ENCODE measurements at places on chromosomes 6 and 20. TPM values are rescaled to one million over a fixed set of nuclear protein-coding genes. Genes with fewer than 3 reads are reported as not detected.

Gene NNAT
- 4.3 TPM for total RNA-seq

Gene DYNLT1
- 71.6 TPM for total RNA-seq

Gene RIMS1
- total RNA-seq: 4.0 TPM

Gene GINS1
- total RNA-seq: 65.4 TPM

Gene NMBR
- total RNA-seq: not detected

Gene PDE7B
- total RNA-seq: 0.07 TPM

Gene TXLNB
- total RNA-seq: 0.28 TPM

Gene SLC13A3
- 8.6 TPM for total RNA-seq

Gene ZNF322
- total RNA-seq: 43.3 TPM

Gene ISM1
- total RNA-seq: 0.39 TPM

Gene PLN
- total RNA-seq: not detected

GRCh38 chr20:29300579-29301551, 1956.6 kb upstream of the DEFB115 start:
- no peak overlapping the region for H3K4me3 ChIP-seq
- no peak overlapping the region for H3K27ac ChIP-seq
- H3K27me3 ChIP-seq: peaks cover 12% of the 10 kb centered on the region
- no peak for DNase-seq

GRCh38 chr6:87575423-87575822, 14.4 kb downstream of the RARS2 start:
- no peak overlapping the region for H3K4me3 ChIP-seq
- H3K4me1 ChIP-seq: peaks cover 20% of the 10 kb centered on the region
- DNase-seq: no peak
- no peaks in the 10 kb centered on the region for H3K36me3 ChIP-seq
- no peaks in the 10 kb centered on the region for H3K27me3 ChIP-seq
- no peak overlapping the region for H3K27ac ChIP-seq

- H3K36me3 ChIP-seq: no peaks in the 10 kb centered on the region
- no peaks in the 10 kb centered on the region for H3K4me1 ChIP-seq
- H3K27me3 ChIP-seq: no peaks in the 10 kb centered on the region
- DNase-seq: no peak
These were observed 13.0 kb downstream of the PIM1 start for GRCh38 chr6:37182736-37183590.

DNA sequence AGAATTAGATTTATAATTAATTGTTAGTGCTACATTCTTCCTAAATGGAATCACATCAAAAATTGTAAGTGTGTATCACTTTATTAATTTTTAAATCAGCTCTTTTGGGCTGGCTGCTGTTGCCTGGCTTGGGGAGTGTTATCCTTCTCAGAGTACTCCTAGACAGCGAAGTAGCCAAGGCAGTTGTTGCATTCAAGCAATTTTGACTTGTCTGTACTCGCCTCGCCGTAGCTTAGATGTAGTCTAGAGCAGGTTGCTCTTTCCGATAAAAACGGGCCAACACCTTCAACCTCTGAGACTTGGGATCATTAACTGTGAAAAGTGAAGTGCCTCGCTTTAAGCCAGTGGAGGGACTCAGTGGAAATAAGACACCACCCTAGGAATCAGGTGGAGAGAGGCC, 151.3 kb downstream of the FARS2 start:
- no peaks in the 10 kb centered on the region for H3K36me3 ChIP-seq
- no peak overlapping the region for H3K27ac ChIP-seq
- H3K4me3 ChIP-seq: no peak overlapping the region
- no peak for DNase-seq

- DNase-seq: no peak
- no peak overlapping the region for H3K4me3 ChIP-seq
- no peak overlapping the region for H3K27ac ChIP-seq
- no peaks in the 10 kb centered on the region for H3K36me3 ChIP-seq
These were observed 161.4 kb downstream of the TBC1D7 start for GRCh38 chr6:13166916-13167315.

- no peaks in the 10 kb centered on the region for H3K36me3 ChIP-seq
- peak; percentile 90 for DNase-seq
- no peak overlapping the region for H3K27ac ChIP-seq
These were observed 42.1 kb upstream of the BTN3A2 start for GRCh38 chr6:26322645-26323482.

- no peaks in the 10 kb centered on the region for H3K36me3 ChIP-seq
- H3K4me3 ChIP-seq: no peak overlapping the region
- no peaks in the 10 kb centered on the region for H3K27me3 ChIP-seq
These were observed 16.8 kb upstream of the HINT3 start for GRCh38 chr6:125939791-125940190.

DNA sequence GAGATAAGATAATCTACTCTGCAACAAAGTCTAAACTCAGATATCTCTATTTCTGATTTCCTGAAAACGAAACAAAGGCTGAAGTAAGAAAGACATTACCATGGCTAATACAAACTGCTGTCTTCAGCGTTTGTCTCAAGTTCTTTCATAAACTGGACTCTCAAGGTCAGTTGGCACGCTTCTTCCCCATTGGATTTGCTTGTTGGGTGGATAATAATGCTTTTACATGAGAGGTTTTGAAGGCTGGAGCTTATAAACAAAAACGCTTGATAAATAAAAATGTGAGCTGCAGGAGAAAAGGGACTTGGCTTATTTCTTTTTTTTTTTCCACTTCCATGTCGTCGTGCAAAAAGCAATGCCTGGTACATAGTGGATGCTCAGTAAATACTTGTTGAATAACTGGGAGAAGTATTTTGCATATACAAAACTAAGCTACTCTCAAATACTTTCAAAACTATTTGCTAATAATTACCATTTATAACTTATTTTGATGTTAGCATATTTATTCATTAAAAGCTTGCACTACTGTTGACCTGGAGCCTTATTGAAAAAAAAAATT, 65.7 kb upstream of the EEF1A1 start:
- peak overlapping the region; percentile 2 for H3K4me3 ChIP-seq
- H3K4me1 ChIP-seq: peaks cover 19% of the 10 kb centered on the region
- no peak for DNase-seq
- no peaks in the 10 kb centered on the region for H3K36me3 ChIP-seq
- H3K27me3 ChIP-seq: no peaks in the 10 kb centered on the region

DNA sequence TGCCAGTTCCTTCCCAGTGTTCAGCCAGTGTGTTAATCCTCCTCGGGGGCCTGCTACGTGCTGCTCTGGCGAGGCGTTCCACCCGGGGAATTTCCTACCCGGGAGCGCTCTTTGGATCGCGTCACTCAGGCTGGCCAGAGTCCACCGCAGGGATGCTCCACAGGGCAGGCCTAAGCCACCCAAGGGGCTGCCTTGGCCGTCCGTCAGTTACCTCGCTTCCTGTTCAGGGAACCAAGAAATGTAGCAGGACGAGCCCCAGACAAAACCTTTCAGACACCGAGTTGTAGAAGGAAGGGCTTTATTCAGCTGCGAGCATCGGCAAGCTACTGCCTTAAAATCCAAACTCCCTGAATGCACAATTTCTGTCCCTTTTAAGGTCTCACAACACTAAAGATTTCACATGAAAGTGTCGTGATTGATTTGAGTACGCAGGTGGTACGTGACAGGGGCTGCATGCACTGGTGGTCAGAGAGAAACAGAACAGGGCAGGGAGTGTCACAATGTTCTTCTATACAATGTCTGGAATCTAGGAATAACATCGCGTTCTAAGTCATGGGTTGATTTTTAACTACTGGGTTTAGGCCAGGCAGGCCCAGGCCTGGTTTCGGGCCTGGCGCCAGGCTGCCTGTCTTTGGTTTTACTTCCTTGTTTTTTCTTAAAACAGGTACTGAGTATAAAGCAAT, 15.7 kb upstream of the POU5F1 start:
- H3K4me1 ChIP-seq: peaks cover 44% of the 10 kb centered on the region
- H3K27me3 ChIP-seq: no peaks in the 10 kb centered on the region
- H3K36me3 ChIP-seq: no peaks in the 10 kb centered on the region

GRCh38 chr6:89386917-89387491, 25.1 kb downstream of the RRAGD start:
- no peaks in the 10 kb centered on the region for H3K36me3 ChIP-seq
- H3K4me3 ChIP-seq: no peak overlapping the region
- no peaks in the 10 kb centered on the region for H3K27me3 ChIP-seq
- DNase-seq: no peak

- DNase-seq: peak; percentile 11
- peaks cover 6% of the 10 kb centered on the region for H3K4me1 ChIP-seq
- H3K27me3 ChIP-seq: no peaks in the 10 kb centered on the region
- H3K27ac ChIP-seq: no peak overlapping the region
- no peak overlapping the region for H3K4me3 ChIP-seq
These were observed 213.8 kb upstream of the CST7 start for GRCh38 chr20:24735263-24735662.

DNA sequence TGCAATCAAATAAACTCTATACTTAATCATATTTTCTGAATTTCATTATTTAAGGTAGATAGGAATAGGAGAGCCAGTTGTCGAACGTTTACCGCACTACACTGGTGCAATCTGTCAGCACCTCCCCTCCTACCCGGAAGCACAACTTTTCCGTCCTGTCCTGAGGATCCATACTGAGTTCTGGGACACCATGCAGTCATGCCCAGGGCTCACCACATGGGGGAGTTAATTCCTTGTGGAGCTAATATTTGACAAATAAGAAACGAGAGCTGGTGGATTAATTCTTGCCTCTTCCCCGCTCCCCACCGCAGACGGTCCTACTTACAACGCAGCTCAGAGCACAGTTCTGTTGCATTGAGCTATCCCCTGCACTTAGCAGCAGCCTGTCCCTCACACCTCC, 107.7 kb upstream of the RALGAPA2 start:
- no peaks in the 10 kb centered on the region for H3K36me3 ChIP-seq
- H3K4me3 ChIP-seq: no peak overlapping the region
- peak; percentile 84 for DNase-seq
- no peaks in the 10 kb centered on the region for H3K27me3 ChIP-seq

DNA sequence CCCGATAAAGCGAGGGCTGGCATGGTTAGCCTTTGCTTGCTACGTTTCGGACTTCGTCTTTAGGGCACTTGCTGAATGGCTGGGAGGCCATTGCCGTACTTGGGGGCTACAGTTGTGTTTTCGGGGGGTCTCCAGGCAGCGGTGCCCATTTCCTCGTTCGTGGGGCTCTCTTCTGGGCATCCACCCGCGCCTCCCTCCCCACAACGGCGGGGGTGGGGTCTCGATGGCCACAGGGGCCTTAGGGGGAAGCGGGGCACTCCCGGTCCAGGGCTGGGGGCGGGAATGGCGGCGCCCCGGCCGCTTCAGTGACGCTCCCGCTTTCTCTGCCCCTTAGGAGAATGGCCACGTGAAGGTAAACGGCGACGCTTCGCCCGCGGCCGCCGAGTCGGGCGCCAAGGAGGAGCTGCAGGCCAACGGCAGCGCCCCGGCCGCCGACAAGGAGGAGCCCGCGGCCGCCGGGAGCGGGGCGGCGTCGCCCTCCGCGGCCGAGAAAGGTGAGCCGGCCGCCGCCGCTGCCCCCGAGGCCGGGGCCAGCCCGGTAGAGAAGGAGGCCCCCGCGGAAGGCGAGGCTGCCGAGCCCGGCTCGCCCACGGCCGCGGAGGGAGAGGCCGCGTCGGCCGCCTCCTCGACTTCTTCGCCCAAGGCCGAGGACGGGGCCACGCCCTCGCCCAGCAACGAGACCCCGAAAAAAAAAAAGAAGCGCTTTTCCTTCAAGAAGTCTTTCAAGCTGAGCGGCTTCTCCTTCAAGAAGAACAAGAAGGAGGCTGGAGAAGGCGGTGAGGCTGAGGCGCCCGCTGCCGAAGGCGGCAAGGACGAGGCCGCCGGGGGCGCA, 2.4 kb downstream of the MARCKS start:
- no peak overlapping the region for H3K27ac ChIP-seq
- DNase-seq: peak; percentile 46
- peak overlapping the region; percentile 95 for H3K4me3 ChIP-seq
- peaks cover 23% of the 10 kb centered on the region for H3K27me3 ChIP-seq
- 0 out of 2 replicates have a peak, but pooled peaks cover 8% of the 10 kb centered on the region for H3K4me1 ChIP-seq

DNA sequence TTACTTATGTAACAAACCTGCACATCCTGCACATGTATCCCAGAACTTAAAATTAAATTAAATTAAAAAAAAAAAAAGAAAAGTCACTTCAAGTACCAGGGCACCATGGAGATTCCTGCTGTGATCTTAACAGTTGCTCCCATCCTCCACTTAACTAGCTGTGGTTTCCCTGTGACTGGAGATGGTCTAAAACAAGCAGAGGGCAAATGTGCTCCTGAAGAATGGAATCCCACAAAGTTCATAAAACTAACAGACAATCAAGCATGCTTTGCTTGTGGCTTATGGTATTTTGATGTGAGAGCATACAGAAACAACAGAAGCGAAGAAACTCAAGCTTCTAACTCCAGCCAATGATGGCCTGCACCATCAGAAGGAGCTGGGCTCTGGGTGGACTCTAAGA, 153.6 kb upstream of the KCNK16 start:
- no peak for DNase-seq
- no peaks in the 10 kb centered on the region for H3K27me3 ChIP-seq
- H3K27ac ChIP-seq: no peak overlapping the region
- H3K4me3 ChIP-seq: no peak overlapping the region
- no peaks in the 10 kb centered on the region for H3K36me3 ChIP-seq

DNA sequence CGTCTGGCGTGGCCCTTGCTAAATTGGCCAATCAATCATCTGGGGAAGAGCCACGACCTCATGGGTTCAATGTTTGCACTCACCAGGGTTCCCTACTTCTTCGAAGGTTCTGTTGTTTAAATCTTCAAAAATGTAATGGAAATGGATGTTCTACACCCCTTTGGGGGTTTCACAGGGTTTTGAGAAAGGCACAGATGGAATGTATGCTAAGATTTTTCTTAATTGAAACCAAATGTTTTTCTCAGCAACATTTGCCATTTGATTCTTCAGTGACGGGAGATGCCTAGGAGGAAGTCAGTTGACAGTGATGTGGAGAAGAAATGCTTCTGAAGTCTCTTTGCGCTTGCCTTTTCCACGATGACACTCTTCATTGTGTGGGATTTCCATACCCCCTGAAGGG, 312.3 kb downstream of the ESR1 start:
- H3K36me3 ChIP-seq: no peaks in the 10 kb centered on the region
- peaks cover 8% of the 10 kb centered on the region for H3K4me1 ChIP-seq
- no peak for DNase-seq
- H3K27me3 ChIP-seq: no peaks in the 10 kb centered on the region
- H3K4me3 ChIP-seq: no peak overlapping the region

GRCh38 chr6:131443514-131443913, 129.5 kb upstream of the ARG1 start:
- no peaks in the 10 kb centered on the region for H3K27me3 ChIP-seq
- no peaks in the 10 kb centered on the region for H3K4me1 ChIP-seq
- no peak overlapping the region for H3K4me3 ChIP-seq
- DNase-seq: no peak

Measured in GM23338 (cell line).